Renal cortical epithelial cell (primary cell): ENCODE measurements at places on chromosomes 5 and 9. TPM values are rescaled to one million over a fixed set of nuclear protein-coding genes. Genes with fewer than 3 reads are reported as not detected.

SELENOP gene
- total RNA-seq = 12.9 and 65.8 TPM in 2 replicates

FGD3 gene
- total RNA-seq = 0.35 and 0.52 TPM in 2 replicates

LOX gene
- 38.7 and 166 TPM in 2 replicates for total RNA-seq

DNA sequence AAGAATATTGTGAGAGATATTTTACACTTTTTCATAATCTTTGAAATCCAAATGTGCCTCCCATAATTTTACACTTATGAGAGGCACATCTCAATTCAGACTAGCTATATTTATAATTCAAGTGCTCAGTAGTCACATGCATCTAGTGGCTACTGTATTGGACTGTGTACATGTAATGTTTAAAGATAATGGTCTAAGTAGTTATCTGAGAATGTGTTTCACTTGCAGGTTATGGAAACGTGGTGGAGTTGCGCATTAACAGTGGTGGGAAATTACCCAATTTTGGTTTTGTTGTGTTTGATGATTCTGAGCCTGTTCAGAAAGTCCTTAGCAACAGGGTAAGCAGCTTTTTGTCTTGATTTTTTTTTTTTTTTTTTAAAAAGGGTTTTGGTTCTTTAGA lies 28.8 kb downstream of the G3BP1 start:
- DNase-seq = no peak
